ENCODE measurements at places on chromosomes 4 and X.

DNA sequence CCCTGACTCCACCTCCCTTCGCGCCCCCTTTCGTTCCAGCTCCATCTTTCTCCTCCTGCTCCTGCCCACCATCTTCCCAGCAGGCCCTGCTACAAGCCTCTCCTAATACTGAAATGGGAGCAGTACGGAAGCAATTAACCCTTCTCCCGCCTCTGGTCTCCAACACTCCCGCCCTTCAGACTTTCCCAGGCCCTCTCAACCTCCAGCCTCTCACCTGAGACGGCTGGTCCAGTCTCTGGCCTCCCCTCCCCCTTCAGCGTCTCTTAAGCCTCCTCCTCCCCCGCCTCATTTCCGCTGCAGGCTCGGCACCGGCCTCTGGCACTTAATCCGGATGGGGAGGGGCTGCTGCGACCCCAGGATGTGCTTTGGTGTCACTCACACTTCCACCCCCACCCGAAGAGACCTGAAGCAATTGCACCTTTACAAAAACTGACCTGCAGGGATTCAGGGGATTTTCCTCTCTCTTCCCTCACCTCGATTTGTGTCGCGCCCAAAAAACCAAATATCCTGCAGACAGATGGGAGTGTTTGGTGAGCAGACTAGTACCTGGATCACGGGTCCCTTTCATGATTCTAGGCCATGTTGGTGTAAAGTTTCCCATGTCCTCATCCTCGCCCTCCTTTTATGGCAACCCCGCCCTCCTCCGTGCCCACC is 657 bp downstream of the TCEAL8 start:
- peak; percentile 28 for DNase-seq

DNA sequence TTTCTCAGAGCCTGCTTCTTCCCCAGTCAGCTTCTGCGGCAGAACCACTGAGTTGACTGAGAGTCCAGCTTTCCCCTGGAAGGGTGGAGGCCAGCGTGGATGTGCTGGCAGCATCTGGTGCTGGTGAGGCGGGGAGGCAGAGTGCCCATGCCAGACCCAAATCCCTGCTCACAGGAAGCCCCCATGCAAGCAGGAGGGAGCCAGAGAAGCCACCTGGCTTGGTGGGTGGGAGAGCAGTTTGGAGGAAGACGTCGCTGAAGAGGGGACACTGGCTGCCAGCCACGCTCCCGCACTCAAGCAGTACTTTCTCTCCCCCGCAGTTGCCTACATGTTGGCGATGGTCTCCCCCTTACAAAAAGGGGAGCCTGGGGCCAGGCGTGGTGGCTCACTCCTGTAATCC is 6.0 kb downstream of the PDZD4 start:
- DNase-seq = no peak

DNA sequence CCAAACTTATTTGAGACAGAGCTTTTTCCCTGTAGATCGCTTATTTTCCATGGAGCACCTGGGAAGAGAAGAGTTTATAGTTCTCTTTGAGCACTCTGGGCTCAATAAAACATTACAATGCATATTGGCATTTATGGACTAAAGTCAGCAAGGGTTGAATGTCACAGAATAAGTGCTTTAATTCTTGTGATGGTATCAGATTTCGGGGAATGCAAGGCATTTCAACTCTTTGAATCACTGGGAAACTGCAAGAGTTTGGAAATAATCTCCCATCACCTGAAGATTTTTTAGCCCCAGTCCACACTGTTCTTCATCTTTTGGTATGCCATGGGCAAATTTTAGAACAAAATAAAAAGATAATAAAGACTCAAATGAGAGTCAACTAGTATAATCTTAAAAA is 111.5 kb upstream of the WDFY3 start:
- DNase-seq = no peak

GRCh38 chrX:18227458-18227857 is 6.8 kb upstream of the BEND2 start:
- no peak for DNase-seq
